ENCODE measurements at places on chromosomes 5 and 9.

DNA sequence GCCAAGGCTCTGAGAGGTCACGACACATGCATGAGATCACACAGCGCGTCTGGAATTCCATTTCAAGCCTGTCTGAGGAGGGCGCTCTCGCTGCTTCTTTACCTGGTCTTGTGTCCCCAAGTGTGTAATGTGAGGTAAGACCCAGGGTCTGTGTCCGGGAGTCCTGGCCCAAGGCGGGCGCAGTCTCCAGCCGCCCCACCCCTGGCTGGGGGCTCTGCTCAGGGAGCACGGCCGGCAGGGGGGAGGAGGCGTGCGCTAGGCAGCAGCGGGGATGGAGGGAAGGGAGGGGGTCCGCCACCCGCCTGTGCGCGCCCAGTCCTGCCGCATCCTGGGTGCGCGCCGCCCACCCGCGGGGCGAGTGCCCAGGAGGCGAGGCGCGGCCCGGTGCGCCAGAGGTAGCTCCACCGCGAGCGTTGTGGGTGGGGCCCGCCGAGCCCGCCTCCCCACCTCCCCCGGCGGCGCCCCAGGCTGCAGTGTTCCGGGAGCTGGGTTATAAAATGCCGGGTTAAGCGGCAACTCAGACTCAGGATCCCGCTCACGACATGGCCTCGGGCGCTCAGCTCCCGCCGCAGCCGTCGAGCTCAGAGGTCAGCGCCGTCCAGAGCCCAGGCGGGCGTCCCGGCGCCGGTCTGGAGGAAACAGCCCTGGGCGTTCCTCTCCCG is at the start of gene CCNI2:
CCNI2 (plus strand) TSS at position 473 of the 662 bp plus-strand sequence; CDS start at position 543, 70 bp downstream.
- no peak for DNase-seq

GRCh38 chr9:687034-687785 is 154.3 kb upstream of the DMRT1 start:
- DNase-seq: no peak

- DNase-seq: no peak
These were observed 9.4 kb downstream of the BARHL1 start for GRCh38 chr9:132591751-132592314.

DNA sequence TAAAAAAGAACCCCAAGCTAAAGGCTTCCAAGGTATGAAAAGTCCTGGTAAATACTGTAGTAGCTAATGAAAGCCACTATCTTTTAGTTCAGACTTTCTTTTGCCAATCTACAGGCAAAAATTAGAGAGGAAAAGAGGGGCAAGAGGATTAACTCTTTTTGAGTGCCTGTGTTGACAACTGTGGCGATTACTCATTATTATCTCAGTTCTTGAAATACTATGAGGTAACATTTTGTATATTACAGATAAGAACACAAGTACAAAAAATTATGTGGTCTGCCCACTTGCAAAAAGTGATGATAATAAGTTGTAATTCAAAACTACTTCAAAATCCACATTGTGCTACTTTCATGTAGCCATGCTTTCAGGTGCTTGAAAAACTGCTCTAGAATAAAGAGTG is 144.0 kb downstream of the DTWD2 start:
- DNase-seq: no peak

GRCh38 chr9:68500457-68501381 is 40.0 kb downstream of the TMEM252 start:
- DNase-seq: no peak

Measured in NCI-H1436 treated with DMSO at 0.1 percent for 48 hours (cell line).